Central memory CD8-positive, alpha-beta T cell (primary cell): ENCODE measurements at places on chromosomes 7 and 10.

- DNase-seq, result no peak
Measured at GRCh38 chr7:31648288-31648687, 38.7 kb upstream of the PPP1R17 start.

GRCh38 chr7:26202019-26202990, 760 bp downstream of the CBX3 start:
- no peak for DNase-seq

DNA sequence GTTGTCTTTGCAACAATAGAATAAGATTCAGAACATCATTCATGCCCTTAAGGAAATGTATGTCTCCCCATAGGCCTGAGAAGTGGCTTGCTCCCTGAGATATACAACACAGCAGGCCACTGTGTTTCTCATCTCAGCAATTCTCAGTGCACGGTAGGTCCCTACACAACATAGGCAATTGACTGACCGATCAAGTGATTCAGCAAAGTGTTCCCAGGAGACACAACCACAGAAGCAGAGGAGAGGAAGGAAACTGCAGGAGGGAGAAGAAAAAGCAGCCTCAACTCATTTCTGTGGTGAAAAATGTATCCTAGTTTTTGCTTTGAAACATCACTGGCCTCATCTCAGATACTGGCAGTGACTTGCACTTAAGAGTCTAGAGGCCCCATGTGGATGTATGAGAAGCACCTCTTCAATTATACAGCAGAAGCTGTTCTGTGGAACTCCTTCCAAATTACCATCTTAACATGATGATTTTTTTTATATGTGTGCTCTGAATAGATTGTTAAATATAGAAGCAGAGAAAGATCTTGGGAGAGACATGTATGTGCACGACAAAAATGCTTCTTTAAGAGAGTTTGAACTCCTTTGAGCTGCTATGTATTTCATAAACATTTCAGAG, 306.8 kb downstream of the XPNPEP1 start:
- DNase-seq, result no peak

DNA sequence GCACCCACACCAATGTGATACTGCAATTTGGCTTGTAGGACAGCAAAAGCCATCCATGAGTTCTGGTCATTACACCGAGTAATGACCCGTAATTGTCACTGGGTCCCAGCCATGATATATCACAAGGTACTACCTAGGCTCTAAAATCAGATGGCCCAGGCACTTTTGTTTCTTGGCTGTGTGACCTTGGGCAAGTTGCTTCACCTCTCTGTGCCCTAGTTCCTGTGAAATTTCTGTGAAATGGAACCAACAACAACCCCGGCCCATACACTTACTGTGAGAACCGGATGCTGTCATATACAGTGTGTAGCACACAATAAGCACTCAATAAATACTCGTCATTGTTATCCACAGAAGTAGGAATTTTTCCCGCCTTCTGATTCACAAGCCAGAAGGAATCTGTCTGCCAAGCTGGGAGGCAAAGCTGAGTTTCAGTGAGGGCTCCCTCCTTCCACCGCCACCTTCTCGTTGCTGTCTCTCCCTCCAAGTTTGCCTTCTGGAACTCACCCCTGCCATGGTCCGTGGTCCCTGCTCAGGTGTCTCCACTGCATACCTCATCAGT, 6.4 kb upstream of the CYTH3 start:
- DNase-seq, result no peak

DNA sequence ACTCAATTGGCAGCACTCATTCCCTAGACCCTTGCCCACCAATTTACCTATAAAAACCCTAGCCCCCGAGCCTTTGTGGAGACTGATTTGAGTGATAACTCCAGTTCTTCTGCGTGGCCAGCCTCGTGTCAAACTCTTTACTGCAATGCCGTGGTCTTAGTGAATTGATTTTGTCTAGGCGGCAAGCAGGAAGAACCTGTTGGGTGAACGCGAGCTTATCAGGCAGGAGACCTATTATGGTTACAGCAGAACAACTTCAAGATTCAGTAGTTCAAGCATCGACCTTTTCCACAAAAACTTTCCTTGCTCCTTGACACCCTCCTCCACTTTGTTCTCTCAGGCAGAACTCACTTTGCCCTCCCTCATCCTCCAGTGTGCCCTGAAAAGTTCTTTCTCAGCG, 12.2 kb downstream of the SSMEM1 start:
- no peak for DNase-seq

DNA sequence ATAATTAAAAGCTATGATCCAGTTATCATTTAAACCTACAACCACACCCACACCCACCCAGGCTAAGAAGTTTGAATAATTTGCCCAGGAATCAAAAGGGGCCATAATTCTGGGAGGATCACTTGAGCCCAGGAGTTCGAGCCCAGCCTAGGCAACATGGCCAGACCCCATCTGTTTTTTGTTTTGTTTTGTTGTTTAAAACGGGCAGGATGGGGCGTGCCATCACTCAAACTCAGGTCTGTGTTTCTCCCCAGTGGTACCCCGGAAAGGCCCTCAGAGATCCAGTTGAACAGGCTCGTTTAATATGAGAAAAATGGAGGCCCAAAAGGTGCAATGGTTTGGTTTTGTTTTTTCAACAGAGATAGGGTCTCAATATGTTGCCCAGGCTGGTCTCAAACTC, 23.3 kb downstream of the HSPB1 start:
- no peak for DNase-seq

DNA sequence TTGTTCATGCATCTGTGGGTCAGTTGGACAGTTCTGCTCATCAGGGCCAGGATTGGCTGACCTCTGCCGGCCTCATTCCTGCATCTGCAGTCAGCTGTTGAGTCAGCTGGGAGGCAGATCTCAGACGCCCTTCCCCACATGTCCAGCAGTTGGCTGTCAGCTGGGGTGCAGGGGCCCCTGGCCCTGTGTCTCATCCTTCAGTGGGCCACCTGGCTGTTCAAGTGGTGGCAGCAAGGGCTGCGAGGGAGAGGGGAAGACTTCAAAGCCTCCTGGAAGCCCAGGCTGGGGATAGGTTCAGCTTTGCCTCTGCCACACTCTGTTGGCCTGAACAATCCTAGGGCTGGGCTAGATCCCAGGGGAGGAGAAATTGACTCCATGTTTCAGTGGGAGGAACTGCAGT, 33.2 kb downstream of the TACR2 start:
- no peak for DNase-seq
